T-helper 1 cell (primary cell): ENCODE measurements at places on chromosomes 2 and 18.
A peak's percentile ranks its signal among the peaks of the same experiment; 100 is the strongest.

- DNase-seq = no peak
Observed at GRCh38 chr2:24087032-24087431, 2.4 kb upstream of the TP53I3 start.

GRCh38 chr18:48815179-48815515, 135.6 kb downstream of the SMAD7 start:
- no peak for DNase-seq

GRCh38 chr2:75310876-75311275, 111.6 kb upstream of the TACR1 start:
- DNase-seq = no peak

DNA sequence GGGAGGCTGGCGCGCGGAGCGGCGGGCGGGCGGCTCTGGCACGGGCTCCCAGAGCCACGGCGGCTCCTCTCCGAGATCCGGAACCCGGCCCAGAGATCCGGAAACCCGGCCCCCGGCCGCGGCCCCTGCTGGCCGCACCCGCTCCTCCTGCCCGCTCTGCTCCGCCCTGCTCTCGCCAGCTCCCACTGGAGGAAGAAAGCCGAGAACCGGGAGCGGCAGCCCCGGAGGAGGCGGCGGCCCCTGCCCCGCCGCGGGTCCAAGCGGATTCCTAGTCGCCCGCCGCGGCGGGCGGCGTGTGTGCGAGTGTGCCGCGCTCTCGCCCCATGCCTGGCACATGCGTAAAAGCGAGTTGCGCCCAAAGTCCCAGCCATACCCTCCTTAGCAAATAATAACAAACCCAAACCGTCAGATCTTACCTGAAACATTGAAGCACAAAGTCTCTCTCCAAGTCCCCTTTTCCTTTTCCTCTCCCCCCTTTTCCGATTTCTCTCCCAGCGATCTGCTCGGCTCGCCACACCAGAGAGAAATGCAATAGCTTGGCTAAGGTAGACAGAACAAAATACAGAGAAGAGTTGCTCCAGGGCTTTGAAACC, 108.7 kb upstream of the KCTD1 start:
- no peak for DNase-seq

- no peak for DNase-seq
Observed at GRCh38 chr2:49004036-49004626, 150.2 kb downstream of the FSHR start.

DNA sequence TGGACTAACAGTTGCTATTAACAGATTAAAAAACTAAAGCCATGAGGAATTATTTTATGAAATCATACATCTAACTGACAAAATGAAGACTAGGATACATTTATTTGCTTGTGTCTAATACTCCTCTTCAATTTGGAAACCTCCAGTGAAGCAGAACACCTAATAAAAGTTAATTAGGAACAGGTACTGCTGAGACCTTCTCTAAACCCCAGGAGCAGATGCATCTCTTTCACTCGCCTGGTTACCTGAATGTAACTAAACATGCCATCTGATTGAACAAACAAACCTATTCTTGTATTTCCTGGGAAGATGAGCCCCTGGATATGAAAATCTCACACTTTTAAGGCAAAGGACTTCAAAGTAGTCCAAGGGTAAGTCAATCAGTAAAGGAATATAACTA, 898.2 kb downstream of the NRXN1 start:
- no peak for DNase-seq

DNA sequence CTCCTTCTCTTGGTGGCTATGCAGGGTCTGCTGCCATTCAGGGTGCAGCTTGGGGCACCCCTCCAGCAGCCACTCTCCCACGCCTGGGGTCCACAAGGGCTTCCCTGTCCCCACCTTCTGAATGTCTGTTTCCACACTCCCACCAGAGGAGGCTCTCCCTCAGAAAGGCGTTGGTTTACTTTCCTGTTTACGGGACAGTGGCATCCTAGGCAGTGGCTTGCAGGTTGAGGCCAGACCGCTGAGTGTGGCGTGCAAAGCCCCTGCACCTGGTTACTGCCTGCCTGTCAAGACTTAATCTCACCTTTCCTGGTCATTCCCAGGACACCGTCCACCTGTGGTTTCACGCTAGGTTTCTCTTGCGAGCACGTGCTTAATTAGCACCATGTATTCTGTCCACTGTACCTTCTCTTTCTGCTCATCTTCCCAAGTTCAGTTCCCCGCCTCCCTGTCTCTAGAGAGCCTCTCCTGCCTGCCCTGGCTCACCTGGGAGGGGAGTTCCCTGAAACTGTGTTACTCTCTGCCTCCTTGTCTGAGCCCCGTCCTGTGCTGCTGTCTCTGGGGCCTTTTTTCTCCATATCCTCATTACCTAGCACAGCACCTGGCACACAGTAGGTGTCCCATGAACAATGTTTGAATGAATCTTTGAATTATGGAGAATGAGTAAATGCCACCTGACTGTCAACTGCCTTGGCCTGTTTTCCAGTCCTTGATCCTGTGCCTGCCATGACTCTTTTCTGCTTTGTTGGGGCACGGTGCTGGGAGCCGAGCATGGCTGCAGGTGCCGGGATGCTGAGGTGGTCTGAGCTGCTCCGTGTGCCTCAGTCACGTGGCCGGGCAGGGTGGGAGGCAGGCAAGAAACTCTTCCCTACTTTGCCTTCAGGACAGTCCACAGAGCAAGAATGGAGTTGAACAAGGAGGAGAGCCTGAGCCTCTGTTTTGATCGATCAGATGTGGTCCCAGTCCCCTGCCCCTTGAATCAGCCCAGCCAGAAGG, 56.4 kb downstream of the ARHGEF4 start:
- no peak for DNase-seq

DNA sequence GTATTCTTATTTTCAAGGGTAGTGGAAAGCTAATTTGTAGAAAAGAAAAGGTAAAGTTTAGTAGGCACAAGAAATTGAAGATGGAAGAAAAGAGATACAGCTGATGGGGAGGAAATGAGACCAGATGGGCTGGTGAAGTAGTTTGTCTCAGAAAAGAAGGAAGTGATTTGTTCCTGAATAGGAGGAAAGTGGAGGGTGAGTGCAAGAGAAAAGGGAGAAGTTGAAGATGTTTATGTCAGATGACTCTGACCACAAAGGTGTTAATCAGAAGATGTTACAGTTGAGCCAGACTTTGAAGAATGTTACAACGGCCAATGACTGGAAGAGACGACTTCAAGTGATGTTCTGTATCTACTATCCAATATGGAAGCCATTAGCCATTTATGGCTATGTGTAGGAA, 21.2 kb downstream of the ZSCAN30 start:
- DNase-seq = no peak

DNA sequence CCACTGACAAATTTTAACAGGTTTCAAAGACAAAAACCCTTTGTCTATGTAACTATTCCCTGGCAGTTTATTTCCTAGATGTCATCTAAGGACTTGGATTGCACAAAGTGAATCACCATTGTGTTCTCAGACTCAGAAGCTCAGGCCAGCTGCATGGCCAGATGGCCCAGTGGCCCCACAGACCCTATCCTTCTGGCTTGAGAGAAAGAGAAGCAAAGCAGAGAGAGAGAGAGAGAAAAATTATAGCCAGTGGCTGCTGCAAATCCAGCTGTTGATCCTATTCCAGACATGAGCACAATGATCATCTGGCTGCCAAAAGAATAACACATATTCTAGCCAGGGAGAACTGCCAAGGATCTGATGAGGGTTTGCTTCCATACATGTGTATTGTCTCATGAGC, 25.8 kb downstream of the CTLA4 start:
- DNase-seq = no peak

DNA sequence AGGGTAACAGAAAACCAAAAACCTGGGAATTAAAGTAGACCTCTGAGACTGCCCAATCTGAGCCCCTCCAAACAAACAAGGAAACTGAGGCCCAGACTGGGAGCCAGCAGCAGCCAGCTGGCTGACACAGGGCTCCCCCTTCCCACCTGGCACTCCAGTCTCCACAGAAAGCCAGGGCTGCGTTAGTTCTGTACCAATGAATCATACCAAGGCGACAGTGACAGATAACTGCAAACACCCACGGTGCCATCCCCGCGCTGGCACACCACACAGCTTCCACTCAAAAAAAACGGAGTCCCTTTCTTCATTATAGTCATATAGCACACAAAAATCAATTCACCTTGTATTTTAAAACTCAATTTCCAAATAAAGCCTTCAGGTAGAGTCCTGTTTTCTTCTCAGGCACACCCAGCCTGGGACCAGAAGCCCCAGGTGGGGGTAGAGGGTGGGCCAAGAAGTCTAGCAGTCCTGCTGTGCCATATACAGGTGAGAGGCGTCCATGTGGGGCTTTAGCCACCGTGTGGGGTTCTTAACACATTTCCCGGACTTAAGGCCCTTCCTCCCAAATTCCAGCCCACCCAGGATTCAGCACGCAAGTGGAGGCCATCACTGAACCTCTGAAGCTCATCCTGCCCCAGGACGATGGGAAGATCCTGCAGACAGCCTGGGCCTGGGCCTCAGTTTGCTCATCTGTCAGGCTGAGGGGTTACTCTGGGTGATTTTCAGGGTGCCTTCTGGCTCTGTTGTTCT, 1.2 kb downstream of the PER2 start:
- DNase-seq = no peak

- no peak for DNase-seq
Observed at GRCh38 chr2:44477657-44478414, 116.1 kb downstream of the CAMKMT start.

- DNase-seq = peak; percentile 24
Observed at GRCh38 chr2:200863782-200864175, 679 bp downstream of the CLK1 start.

- DNase-seq = no peak
Observed at GRCh38 chr18:61607867-61608266, 274.6 kb downstream of the CDH20 start.

GRCh38 chr18:74216661-74217110, 68.4 kb downstream of the TIMM21 start:
- no peak for DNase-seq

GRCh38 chr2:8996006-8996405, 7.5 kb downstream of the MBOAT2 start:
- DNase-seq = no peak

DNA sequence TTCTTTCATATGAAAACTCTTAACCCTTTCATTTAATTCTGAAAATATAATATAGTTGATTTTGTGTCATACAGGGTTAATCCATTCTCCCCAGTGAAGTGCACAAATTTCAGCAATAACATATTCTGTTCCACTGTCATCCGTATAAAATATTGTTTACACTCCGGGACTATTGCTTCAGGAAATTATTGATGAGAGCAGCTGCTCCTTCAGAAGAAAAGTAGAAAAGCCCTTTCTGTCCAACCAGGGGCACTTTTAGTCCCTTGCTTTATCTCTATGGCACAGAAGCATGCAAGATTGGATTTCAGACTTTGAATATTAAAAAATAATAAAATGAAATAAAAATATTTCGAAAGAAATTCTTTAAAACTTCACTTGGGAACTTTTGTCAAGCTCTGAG, 535.7 kb upstream of the SLC39A10 start:
- no peak for DNase-seq

- DNase-seq = no peak
Observed at GRCh38 chr2:60515721-60516226, 37.7 kb downstream of the BCL11A start.

GRCh38 chr2:13581471-13581870, 864.7 kb downstream of the TRIB2 start:
- DNase-seq = no peak

DNA sequence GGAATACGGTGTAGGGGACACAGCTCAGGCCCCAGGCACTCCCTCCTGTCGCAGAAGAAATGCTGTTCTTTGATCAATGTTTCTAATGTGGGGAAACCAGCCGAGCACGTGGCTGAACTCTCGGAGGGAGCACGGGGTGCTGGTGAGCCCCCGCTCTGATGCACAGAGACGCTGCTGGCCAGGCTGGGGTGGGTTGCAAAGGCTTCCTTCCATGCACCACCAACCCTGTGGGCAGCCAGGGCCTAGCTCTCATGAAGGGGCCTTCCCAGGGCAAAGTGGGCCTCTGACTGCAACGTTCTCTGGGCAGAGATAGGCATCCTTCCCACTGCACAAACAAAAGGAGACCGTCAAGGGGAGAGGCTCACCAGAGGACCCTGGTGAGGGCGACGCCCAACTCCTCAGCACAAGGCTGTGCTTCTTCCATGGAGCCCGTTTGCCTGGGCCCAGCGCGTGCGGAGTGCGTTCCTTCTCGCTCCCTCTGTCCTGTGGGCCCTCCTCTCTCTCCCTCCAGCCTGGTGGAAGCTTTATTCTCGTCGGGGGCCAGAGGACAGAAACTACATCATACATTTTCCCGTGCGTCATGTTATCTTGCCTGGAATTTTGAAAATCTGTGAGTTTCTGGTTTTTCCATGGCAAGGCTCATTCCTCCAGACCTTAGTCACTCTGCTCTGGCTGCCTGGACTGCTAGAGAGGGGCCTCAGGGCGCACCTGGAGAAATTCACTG, 61.1 kb upstream of the SP3 start:
- DNase-seq = no peak

DNA sequence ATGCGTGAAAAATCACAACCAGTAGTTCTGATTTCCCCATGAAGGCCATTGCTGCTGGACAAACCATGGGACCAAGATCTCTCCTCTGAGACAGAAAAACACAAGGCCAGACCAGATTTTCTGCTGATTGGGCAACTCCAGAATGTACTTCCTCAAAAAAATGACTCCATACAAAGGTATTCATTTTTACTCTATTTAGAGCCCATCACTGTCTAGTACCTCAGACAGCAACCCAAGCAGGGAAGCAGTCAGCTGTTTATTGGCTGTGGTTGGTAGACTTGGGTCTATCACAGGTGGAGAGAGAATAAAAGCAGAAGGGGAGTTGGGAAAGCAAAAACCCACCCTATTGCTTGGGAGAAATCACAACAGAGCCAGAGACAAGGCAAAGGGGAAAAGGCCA, 219.9 kb downstream of the PIK3C3 start:
- no peak for DNase-seq

DNA sequence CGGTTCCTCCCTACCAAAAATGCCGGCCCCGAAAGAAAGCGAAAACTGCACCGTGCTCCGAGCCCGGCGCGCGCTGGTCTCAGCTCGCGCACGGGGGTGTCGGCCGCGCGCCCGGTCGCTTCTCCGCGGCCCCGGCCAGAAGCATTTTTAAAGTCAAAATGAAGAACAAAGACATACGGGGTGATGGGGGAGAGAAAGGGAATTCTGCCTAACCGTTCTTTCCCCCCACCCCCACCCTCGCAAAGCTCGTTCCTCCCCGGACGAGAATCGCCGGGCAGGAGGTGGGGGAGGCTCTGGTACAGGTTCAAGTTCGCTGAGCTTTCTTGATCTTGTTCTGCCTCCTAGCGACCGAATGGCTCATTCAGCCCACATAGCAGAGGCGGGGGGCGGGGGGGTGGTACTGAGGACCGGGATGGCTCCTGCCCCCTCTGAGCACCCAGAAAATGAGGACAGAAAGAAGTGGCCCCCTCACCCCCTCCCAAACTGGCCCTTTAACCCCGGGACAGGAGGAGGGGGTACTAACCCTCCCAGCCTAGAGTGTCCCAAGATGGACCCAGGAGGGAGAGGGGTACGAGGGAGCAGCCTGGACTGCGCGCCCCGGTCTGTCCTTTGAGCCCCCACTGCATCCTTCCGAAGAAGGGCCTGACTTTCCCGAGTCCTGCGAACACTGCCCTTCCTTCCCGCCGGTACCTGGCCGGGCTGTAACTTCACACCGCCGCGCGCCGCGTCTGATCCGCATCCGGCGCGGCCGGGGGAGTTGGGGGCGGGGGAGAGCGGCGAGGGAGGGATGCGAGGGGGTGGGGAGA, 3.1 kb downstream of the BCL11A start:
- DNase-seq = peak; percentile 46

GRCh38 chr2:23510471-23510870, 125.5 kb downstream of the KLHL29 start:
- no peak for DNase-seq

GRCh38 chr2:201149064-201149820, 33.3 kb downstream of the CFLAR start:
- no peak for DNase-seq
